GM04503 (cell line): ENCODE measurements at places on chromosomes 6 and 20.

- DNase-seq, result no peak
Observed at GRCh38 chr6:125869427-125869826, 78.7 kb downstream of the NCOA7 start.

- peak; percentile 94 for DNase-seq
Observed at GRCh38 chr6:113120224-113120581, 736.9 kb upstream of the MARCKS start.

- DNase-seq, result no peak
Observed at GRCh38 chr6:79408256-79408974, 128.8 kb downstream of the LCA5 start.

DNA sequence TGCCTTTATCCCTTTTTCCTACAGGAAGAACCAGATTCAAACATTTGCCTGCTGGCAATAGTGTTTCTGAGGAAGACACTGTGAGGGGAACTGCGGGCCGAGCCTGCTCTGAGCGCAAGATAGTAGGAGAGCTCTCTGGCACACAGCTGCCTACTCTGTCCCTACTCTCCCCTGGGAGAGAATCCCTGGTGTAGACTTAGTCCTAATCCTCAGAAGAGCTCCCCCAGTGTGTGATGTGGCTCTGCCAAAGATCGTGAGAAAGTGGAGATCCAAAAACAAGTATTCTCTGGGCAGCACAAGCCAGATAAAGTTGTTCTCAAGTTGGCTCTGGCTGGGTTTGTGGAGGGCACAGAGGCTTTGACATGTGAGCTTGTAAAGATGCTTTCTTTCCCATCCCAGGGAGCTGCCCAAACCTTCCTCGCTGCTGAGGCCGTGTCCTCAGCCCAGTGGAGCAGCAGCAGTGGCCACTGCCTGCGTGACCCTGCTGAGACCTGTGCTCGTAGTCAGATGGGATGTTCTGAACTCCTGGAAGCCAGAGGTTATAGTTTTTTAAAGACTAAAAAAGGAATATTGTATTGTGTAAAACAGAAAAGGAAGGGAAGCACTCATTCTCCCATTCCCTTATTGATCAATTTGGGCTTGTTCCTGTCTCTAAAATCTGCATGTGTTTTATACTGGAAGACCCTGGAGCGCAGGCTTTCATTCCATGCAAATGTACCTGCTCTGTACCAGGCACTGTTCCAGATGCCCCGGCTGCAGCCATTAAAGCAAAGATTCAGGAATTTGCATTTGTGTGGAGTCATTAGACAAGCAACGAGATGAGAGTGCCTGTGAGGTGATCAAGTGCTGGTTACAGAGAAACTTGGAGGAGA lies 30.7 kb downstream of the PNLDC1 start:
- no peak for DNase-seq

- no peak for DNase-seq
Observed at GRCh38 chr20:9742821-9743220, 96.1 kb downstream of the PAK5 start.

GRCh38 chr6:142544199-142544838 lies 242.5 kb downstream of the ADGRG6 start:
- DNase-seq, result no peak

DNA sequence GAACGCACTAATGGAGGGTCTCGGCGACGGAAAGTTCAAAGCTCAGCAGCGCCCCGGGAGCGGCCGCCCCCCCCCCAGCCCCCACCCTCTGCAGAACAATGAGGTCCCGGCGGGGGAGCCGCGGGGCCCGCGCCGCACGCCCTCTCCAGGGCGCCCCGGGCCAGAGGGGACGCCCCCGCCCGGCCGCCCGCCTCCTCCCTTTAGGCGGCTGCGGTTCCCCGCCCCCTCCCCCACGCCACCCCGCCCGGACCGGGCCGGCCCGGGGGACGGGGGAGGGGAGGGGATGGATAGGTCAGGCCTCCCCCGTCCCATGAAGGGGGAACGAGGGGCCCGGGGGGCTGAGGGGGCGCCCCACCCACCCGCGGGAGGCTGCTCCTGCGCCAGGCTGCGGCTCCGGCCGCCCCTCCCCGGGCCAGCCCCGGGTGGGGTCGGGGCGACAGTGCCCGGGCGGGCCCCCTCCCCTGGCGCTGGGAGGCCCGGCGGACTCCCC lies 1.5 kb downstream of the NOL4L start:
- DNase-seq, result no peak

GRCh38 chr6:37042150-37042549 lies 36.7 kb downstream of the FGD2 start:
- no peak for DNase-seq

DNA sequence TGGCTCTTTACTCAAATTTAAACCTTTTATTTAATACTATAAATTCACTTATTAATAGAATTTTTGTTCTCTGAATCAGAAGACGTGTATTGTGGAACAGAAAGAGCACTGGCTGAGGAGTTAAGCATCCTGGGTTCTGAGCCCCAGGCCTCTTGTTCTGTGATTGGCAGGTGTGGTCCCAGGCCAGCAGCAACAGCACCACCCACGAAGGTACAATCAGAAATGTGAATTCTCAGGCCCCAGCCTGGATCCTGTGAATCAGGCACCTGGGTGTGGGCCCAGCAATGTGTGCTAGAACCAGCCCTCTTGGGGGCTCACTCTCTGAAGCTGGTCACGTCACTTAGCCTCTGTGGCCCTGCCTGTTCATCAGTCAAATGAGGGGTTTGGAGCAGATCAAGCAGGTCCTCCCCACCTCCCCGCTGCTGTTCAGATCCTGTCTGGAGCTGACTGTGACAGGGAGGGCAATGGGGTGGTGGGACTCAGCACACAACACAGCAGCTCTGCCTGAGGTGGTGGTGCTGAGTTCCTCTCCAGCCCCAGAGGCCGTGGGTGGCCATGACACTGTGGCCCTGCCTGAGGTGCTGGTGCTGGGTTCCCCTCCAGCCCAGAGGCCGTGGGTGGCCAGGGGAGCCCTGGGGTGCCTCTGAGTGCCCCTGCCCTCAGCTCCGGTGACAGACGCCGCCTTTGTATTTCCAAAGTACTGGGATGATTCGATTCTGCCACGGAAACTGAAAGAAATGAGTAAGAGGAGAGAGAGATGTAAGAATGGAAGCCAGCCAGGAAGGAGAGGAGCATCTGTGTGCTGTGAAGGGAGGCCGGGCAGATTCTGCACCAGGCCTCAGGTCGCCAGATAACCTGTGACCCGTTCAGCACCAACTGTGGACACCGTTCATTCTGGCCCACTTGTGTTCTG lies 41.6 kb upstream of the FRMD1 start:
- DNase-seq, result no peak

- no peak for DNase-seq
Observed at GRCh38 chr6:40722091-40722490, 134.9 kb upstream of the LRFN2 start.

DNA sequence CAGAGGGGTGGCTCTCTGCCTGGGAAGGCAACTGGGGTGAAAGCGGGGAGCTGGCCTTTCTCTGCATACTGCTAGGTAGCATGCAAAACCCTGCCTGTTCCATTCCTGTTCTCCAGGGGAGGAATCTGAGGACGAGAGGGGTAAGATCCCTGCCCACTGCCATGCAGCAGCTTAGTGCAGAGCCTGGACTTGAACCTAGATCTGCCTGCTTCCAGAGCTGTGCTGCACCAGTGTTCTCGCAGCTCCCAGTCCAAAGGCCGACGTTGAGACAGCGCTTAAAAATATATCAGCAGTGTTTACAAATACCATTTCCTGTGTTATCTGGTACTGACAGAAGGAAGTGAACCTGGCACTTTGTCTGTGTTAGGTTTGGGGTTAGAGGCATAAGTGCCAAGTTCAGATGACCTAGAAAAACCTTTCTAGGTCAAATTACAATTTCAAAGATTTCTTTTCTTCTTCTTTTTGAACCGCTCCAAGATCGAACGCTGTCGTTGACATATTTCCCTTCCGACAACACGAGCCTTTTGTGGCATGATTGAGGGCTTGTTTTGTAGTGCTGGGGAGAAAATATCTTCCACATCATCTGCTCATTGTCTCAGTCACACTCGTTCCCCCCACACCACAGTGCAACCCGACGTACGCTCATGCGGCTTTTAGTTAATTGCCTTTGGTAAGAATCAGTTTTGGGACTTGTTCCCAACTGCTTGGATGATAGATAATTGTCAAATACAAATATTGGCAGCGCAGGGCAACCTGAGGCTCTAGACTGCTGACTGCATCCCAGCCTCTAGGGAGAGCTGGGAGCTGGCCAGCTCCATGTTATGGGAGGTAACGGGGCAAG lies 44.6 kb downstream of the TOX2 start:
- DNase-seq, result no peak

- DNase-seq, result peak; percentile 33
Observed at GRCh38 chr20:23296841-23297701, 53.5 kb upstream of the NXT1 start.

- DNase-seq, result no peak
Observed at GRCh38 chr20:42130810-42131596, 512.8 kb upstream of the CHD6 start.

DNA sequence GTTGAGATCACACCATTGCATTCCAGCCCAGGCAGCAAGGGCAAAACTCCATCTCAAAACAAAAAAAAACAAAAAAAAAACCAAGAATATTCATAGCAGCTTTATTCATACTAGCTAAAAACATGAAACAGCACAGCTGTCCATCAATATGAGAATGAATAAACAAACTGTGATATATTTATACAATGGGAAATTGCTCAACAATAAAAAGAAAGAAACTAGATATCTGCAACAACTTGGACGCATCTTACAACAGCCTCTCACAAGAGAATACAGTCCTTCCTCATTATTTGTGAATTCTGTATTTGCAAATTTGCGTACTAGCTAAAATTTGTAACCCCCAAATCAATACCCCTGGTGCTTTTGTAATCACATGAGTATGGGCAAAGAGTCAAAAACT lies 28.2 kb upstream of the SPAG4 start:
- no peak for DNase-seq

DNA sequence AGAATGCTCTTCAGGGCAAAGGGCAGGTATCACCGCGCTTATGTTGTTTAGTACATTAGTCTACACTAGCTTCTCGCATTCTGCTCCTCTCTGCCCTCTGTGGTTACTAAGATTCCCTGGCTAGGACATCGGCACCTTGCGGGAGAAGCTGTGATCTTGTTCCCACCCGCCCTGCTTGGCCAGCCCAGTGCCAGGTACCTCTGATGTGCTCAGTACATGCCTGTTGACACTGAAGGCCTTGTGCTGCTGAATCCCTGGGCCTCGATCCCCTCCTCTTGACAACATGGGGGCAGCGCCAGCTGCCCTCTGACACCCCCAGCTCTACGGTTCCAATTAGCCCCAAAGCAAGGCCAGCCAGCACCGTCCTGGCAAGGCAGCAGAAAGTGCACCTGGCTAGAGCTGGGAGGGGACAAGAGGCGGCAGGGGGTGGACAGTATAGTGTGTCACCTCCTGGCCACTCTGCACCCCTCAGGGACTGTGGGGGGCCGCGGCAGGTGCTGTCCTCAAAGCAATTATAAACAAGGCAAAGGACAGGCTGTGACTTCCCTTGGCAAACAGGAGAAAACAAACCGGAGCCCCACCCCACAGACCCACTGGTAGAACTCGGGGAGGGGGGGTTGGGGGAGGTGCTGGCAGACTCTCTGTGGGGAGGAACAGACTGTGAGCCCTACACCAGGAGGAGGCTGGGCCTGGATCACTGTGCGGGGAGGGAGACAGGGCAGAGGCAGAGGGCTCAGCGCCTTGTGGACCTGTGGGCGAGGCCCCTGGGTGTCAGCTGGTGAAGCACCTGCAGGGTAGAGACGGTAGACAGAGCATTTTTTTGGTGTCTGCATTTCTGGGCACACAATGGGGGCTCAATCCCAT lies 7.1 kb downstream of the TFEB start:
- DNase-seq, result no peak

DNA sequence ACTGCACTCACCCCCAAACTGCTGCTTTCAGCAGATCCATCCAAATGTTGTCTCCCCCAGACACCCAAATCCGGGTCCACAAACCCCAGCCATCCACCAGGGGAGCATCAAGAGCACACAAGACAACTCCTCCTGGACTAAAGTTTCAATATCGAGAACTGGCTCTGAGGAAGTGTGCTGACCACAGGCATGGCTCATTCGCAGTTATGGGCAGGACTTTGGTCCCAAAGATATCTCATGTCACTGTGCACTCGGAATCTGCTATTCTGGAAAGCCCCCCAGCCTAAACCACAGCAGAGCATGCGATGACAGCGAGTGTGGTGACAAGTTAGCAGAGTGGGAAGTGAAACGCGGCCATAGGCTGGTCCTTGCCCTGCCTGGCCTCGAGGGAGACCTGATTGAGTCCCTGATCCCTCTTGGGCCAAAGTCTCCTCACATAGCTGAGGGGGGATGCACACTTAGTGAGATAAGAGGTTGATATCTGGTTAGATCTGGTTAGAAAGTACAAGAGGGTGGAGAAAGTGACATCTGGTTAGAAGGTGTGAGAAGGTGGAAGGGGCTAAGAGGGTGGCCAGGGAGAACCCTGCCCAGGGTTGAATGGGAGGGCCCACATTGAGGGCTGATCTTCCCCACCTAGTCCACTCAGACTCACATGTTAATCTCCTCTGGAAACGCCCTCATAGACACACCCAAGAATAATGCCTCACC lies 149.7 kb downstream of the MRPL14 start:
- no peak for DNase-seq

GRCh38 chr20:19506021-19506420 lies 252.0 kb upstream of the RIN2 start:
- no peak for DNase-seq

- DNase-seq, result peak; percentile 37
Observed at GRCh38 chr6:27684264-27685211, 211.6 kb upstream of the ZNF184 start.

- DNase-seq, result no peak
Observed at GRCh38 chr6:126600258-126600916, 260.5 kb downstream of the CENPW start.

GRCh38 chr6:169328112-169328801 lies 74.6 kb upstream of the THBS2 start:
- peak; percentile 32 for DNase-seq

DNA sequence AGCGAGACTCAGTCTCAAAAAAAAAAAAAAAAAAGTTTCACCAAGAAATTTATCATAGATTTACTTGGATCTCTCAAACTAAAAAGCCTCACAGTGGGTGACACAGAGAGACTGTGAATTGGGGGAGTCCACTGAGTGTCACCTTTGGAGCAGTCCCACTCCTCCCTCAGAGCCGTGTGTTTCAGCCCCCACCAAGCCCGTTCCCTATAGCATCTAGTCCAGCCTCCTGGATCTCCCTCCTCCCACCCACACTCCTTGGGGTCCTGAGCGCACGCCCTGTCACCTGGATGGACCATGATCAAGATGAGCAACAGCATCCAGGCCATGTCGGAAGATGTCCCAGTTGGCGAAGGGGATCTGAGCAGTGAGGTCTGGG lies 422 bp downstream of the NCR3 start:
- DNase-seq, result no peak

GRCh38 chr20:2978519-2978918 lies 64.9 kb upstream of the GNRH2 start:
- DNase-seq, result no peak

DNA sequence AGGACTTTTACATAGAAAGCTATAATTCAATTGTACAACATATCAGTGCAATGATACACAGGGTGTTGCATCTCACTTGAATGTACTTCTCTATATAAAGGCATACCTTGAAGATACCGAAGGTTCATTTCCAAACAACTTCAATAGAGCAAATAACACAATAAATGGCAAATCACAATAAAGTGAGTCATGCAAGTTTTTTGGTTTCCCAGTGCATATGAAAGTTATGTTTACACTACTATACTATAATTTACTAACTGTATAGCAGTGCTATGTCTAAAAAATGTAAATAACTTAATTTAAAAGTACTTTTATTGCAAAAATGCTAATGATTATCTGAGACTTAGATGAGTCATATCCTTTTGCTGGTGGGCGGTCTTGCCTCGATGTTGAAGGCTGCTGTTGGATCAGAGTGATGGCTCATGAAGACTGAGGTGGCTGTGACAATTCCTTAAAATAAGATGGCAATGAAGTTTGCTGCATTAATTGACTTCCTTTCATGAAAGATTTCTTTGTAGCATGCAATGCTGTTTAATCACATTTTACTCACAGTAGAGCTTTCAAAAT lies 188.8 kb downstream of the TASP1 start:
- no peak for DNase-seq
